ENCODE measurements at places on chromosomes 16 and 17. TPM values are rescaled to one million over a fixed set of nuclear protein-coding genes. Genes with fewer than 3 reads are reported as not detected.

The TMEM88 gene
- polyA plus RNA-seq, result 0.25 TPM

The CSH1 gene
- polyA plus RNA-seq, result not detected

The CA10 gene
- polyA plus RNA-seq, result not detected

The SBK1 gene
- polyA plus RNA-seq, result not detected

The SOX8 gene
- polyA plus RNA-seq, result 0.04 TPM

The PPY gene
- polyA plus RNA-seq, result not detected

GRCh38 chr16:49734331-49734730 is 121.6 kb downstream of the ZNF423 start:
- no peak for DNase-seq

DNA sequence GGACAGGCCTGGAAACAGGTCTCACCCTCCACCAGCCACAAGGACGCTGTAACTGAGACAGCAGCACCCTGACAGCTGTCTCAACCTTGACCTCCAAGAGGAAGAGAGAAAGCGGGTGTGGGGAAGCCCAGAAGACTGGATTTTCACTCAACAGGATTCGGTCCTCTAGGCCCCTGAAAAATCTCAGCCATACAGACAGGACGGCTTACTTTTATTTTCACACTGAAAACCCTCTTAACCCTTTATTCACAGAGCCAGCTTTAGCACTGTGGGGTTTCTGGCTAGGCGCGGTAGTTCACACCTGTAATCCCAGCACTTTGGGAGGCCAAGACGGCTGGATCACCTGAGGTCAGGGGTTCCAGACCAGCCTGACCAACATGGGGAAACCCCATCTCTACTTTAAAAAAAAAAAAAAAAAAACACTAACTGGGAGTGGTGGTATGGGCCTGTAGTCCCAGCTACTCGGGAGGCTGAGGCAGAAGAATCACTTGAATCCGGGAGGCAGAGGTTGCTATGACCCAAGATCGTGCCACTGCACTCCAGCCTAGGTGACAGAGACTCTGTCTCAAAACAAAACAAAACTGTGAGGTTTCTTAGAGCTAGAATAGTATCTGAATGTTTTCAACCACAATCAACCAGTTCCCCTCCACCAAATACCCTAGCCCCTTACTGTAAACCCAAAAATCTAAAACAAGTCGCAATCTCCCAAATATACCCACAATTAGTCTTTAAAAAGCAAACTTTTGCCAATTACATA is 5.3 kb downstream of the ANKRD11 start:
- DNase-seq, result no peak

DNA sequence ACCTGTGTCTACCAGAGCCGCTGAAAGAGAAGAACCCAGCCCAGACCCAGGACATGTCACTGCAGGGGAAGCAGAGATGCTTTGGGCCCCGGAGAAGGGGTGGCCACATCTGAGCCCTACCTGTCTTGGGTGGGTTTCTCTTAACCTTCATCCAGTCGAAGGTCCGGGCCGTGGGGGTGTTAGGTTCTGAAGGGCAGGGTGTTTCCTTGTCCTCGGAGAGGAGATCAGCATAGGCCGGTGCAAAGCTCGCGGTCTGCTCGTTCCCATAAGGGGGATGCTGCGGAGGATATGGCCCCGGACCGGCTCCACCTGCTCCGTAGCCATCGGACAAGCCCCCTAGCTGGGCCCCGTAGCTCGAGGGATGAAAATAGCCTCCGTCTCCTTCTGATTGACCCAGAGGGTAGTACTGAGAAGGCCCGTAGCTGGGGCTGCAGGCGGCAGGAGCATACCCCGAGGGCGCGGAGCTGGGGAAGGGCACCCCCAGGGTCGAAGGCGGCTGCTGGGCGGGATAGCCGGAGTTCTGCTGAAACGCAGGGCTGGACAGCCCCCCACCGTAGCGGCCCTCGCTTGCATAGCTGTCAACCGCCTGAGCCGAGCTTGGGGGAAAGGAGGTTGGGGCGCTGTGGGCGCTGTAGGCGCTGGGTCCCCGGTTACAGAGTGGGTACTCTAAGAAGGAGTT is 464 bp downstream of the HOXB1 start:
- DNase-seq, result no peak

DNA sequence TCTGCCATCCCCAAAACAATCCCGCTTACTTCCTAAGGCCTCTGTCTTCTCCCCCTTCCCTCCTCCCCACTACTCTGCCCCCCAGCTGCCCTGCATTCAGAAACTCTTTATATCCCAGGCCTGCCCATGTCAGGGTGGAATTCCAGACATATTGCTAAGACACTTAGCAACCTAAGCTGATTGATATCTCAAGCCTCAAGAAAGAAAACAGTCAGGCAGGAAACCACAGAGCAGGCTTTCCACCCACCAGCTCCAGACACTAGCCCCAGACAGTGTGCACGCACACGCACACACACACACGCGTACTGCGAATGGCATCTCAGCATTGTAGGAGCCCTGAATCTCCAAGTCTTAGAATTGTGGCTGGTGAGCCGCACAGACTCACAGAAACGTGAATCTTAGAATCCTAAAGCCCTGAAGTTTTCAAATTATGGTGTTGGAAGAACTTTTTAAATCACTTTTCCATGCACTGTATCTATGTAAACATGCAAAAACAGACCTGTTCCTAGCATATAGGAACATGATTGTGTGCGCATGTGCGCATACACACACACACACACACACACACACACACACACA is 8.8 kb upstream of the LPCAT2 start:
- DNase-seq, result peak; percentile 98

DNA sequence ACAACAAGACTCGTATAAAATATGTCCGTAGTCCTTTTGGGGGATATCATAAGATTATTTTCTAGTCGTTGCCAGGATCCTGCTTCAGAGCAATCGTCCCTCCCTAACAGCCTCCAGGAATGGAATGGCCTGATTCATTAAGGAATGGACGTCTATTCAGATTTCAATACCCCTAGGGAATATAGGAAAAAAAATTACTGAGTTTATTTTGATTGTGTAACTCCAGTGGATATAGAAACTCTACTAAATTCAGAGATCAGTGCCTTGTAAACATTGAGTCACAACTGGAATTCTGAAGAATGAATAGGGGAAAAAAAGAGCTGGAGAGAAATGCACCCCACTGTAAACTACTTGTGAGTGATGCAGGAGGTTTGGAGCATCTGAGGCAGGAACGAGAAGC is 1171.5 kb upstream of the GOT2 start:
- peak; percentile 22 for DNase-seq

DNA sequence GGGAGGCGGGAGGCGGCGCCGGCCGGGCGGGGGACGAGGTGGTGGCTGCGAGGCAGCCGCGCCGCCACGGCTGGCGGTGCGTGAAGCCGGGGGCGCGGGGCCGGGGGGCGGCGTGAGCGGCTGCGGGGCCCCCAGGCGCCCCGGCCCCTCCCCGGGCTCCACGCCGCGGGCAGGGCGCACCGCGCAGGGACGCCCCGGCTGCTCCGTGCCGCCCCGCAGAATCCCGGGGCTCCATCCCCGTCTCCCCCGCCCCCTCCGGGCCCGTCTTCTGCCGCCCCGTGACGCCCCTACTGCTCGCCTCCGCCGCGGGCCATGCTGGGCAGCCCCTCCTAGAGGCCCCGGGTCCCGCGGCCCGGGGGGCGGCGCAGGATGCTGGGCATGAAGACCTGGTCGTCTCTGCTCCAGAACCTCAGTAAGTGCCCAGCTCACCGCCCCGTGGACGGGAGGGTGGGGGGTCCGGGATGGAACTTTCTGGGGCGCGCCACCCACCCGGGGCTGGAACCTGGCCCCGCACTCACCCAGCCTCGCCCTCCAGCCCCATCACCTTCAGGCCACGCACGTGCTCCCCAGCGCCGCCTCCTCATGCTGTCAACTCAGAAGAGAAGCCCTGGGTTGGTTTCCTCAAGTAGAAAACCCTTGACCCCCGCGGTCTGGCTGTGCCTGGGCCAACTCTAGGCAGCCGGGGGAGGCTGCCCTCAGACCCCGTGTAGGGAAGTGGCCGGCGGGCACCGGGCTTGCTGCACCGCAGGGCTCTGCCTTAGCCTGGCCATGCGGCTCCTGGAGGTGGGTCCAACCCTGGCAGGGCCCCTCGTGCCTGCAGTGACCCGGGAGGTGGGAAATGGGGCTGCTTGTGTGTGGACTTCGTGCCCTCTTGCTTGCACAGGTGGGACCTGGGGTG is 150.2 kb upstream of the GSE1 start:
- DNase-seq, result no peak

DNA sequence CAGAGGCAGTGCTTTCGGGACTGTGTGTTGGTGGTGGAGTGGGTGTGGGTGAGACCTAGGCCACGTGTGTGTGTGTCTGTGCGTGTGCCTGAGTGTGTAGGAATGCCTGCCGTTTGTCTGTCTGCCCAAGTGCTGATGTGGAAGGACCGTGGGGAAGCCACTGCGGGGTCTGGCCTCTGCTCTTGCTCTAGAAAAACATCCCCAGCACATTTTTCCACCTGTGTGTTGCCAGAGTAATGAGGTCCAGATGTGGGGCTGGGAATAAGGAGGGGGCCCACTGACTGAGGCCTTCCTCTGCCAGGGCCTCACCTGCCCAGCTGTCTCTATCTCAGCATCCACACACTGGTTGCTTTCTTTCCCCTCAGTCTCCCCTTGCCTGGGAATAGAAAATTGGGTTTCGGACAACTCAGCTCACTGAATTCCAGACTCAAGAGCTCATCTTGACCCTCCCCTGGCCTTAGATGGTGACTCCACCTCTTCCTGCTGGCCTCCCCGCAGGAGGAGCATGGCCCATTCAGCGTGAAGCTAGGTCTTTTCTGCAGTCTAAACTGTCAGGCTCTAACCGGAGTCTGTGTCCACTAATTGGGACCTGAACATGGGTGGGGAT is 7.6 kb downstream of the SGCA start:
- peak; percentile 78 for DNase-seq

- no peak for DNase-seq
These were observed 16.3 kb downstream of the C16orf46 start for GRCh38 chr16:81060576-81061306.

GRCh38 chr16:31079342-31079944 is 5.2 kb downstream of the ZNF646 start:
- no peak for DNase-seq

DNA sequence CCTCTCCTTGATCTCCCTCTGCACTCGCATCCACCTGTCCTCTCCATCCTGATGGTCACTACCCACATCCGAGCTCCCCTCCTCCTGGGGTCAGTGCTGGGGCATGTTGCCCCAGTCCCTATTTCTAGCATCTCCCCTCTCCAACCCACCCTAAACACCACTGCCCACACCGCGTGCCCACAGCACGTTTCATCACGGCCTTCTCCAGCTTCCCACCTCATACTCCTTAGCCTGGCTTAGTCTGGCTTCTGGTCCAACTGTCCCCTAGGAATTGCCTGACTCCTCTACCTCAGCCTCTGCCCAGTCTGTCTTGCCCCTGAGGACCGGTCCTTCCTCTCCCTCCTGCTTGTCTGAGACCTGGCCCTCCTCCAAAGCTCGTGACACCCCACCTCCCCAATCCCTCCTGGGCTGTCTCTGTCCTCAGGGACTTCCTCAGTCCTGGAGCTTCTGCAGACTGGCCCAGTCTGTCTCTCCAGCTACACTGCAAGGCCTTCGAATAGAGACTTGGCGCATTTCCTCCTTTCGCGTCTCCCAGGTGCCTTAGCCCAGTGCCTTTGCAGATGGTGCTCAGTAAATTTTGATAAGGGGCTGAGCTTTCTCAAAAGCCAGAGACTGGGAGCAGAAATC is 4.9 kb downstream of the ALOX15 start:
- no peak for DNase-seq

- no peak for DNase-seq
These were observed 6.3 kb upstream of the USP31 start for GRCh38 chr16:23155445-23156049.

GRCh38 chr16:56964243-56965148 is 2.7 kb downstream of the CETP start:
- peak; percentile 53 for DNase-seq

DNA sequence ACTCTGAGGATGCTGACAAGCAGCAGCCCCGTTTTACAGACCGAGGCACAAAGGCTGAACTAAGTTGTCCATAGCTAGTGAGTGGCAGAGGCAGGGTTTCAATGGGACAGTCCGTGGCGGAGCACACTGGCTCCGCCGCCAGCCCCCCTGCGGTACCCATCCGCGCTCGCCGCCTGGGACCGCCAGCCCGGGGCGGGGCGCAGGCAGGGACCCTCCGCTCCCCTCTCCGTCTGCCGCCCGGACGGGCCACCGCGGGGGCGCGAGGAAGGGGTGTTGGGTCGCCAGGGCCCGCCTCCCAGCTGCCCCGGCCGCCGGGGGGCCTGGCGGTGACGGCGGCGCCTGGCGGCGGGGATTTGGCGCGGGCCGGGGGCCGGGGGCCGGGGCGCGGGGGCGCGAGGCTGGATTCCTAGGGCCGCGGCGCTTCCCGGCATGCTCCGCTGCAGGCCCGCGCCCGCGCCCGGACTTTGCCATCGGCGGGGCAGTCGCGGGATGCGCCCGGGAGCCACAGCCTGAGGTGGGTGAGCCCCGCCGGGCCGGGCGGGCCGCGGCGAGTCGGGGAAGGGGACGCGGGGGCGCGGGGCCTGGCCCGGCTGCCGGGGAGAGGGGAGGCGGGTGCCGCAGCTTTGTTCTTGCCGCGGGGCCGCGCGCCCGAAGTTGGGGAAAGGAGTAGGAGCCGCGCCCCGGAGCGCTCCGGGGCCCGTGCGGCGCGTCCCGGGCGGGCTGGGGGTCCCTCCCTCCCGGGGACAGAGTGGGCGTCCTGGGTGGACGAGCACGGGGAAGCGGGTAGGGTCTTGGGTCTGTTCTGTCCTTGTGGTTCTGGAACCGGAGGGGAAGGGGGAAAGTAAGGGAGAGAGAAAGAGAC is at the start of gene TMEM98:
Gene TMEM98, plus strand, starts transcription at position 430 of the 862 bp plus-strand sequence. CDS start 3,376 bp downstream, outside the sequence.
- DNase-seq, result no peak

DNA sequence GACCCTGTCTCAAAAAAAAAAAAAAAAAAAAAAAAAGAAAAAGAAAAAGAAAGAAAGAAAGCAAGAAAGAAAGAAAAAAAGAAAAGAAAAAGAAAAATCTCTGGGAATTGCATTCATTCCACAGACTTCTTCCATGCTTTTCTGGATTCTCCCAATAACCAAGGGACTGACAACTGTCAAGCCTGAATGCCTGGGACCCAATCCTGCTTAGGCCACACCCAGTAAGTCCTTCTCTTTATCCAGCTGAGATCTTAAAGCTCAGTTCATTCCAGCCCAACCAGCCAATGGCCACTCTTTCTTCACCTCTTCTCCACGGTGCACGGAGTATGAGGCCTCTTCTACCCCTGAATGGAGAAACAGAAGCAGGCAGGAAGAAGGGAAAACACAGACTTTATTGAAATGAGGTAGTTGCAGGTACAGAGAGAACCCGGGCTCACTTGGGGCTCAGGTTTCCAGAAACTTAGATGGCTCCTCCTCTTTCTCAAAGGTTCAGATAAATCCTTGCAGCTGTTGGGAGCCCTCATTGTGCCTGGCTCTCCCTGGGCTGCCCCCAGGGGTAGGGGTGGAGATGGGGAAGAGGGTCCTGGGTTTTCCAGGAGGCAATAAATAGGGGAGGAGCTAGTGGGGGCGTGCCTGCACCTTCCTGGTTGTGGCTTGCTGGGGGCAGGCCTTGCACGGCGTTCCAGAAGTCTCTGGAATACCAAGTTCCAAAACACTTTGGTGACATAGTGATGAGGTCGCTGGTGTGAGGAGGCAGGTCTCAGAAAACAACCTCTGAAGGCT is 2.5 kb downstream of the HOXB1 start:
- DNase-seq, result no peak

All from BJ (cell line).